ENCODE measurements at places on chromosomes 4 and X. TPM values are rescaled to one million over a fixed set of nuclear protein-coding genes. Genes with fewer than 3 reads are reported as not detected.

The RENBP gene
- 4.1 TPM for total RNA-seq

The GASK1B gene
- 8.8 TPM for total RNA-seq

The FRG2 gene
- not detected for total RNA-seq

The TGIF2LX gene
- not detected for total RNA-seq

The NEUROG2 gene
- total RNA-seq: 13.1 TPM

The FANCB gene
- total RNA-seq: 11.6 TPM

The PCSK1N gene
- total RNA-seq: 63.5 TPM

The TEX11 gene
- total RNA-seq: not detected

The CYP4V2 gene
- 15.0 TPM for total RNA-seq

The ANXA3 gene
- total RNA-seq: 2.5 TPM

The KLHL13 gene
- total RNA-seq: 31.3 TPM

The ANK2 gene
- total RNA-seq: 1,069 TPM

The RADX gene
- 14.1 TPM for total RNA-seq

The NAA11 gene
- total RNA-seq: not detected

The PLK4 gene
- 15.3 TPM for total RNA-seq

The CCSER1 gene
- total RNA-seq: 336 TPM

The DOK7 gene
- 0.63 TPM for total RNA-seq

The GAGE1 gene
- total RNA-seq: not detected

The PRIMPOL gene
- 29.7 TPM for total RNA-seq

The TMSB15C gene
- 56.3 TPM for total RNA-seq

The COL25A1 gene
- 16.9 TPM for total RNA-seq

The GLRB gene
- total RNA-seq: 37.9 TPM

The MAGEE1 gene
- 11.0 TPM for total RNA-seq

The TMEM154 gene
- total RNA-seq: 0.63 TPM

The VEGFC gene
- 0.94 TPM for total RNA-seq

The TMEM35A gene
- total RNA-seq: 67.3 TPM

The SH2D1A gene
- not detected for total RNA-seq

The SH3TC1 gene
- total RNA-seq: 4.7 TPM

The GNPDA2 gene
- total RNA-seq: 42.3 TPM

Measured in parietal lobe (tissue), 2 donors.